ENCODE measurements at places on chromosomes 16 and 17.

GRCh38 chr17:28547096-28547622 is 5.3 kb downstream of the UNC119 start:
- no peak for DNase-seq

GRCh38 chr17:82267575-82268379 is 5.7 kb downstream of the CSNK1D start:
- no peak for DNase-seq

DNA sequence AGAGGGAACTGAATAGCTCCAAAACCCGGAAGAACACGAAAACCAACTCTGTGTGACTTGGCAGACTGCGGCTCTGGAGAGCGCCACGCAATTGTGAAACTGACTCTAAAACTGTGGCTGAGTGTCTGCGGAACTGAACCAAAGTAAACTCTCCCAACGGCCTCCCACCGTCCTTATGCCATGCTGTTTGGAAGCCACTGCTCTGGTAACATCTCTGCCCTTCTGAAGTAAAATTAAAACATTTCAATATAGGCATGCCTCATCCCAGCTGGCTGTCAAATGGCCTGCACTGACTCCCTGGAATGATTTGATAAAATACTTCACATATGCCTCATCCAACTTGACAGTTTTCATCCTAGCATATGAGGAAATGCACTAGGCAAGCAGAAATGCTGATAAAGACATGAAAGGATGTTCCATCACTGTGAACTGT is 70.2 kb downstream of the PARN start:
- DNase-seq: no peak

GRCh38 chr17:21301593-21302550 is 17.4 kb downstream of the MAP2K3 start:
- DNase-seq: no peak

GRCh38 chr17:74677558-74678466 is 34.9 kb downstream of the CD300LF start:
- DNase-seq: no peak

DNA sequence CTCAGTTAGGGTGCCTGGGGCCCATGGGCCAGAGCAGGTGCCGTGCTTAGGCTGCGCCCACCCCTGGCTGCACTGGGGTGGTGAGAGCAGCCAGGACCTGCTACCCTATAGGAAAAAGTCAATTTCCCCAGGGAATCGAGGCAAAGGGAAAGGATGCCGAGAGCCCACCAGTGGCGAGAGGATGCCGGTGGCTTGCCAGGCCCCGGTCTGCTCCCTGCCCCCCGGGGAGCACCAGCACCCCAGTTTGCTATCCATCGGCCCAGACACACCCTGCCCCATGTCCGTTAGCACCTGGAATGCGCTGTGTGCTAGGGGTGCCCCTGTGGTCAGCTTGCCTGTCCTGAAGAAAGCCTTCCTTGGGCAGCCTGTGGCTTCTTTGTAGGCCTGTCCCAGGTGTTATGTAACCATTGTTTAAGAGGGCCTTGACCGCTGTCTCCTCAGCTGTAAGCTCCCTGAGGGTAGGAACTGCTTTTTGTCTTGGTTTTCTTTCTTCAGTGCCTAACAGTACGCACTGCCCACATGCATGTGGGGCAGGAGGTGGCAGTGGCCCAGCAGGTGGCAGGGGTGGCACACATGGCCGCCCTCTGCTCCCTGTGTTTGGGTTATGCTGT is 40.8 kb downstream of the NT5M start:
- DNase-seq: no peak

- no peak for DNase-seq
These were observed 26.7 kb upstream of the USP7 start for GRCh38 chr16:8990445-8990844.

- DNase-seq: no peak
These were observed 2.3 kb downstream of the UBB start for GRCh38 chr17:16383216-16383615.

DNA sequence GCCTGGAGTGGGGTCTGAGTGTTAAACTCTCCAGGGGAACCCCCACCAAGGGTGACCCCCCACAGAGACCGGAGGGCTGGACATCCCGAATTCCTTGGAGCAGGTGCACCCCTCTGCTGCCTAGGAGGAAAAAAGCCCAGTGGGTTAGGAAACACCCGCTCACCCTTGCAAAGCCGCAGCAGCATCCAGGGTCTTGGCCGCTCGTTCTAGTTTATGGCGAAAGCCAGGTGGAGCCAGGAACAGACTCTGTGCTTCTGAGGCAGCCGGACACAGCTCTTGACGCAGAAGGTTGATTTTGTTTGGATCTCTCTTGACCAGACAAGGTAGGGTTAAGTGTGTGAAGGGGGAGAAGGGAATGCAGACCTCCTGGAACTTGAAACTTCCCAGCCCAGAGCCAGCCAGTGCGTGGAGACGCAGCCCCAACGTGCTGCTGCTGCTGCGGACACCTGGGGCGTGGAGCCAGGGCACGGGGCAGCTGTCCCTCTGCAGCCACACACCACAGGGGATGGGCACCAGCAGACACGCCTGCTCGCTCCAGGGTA is 154.5 kb downstream of the LAT start:
- DNase-seq: no peak

- DNase-seq: no peak
These were observed 94.5 kb upstream of the ZNF469 start for GRCh38 chr16:88288303-88288702.

DNA sequence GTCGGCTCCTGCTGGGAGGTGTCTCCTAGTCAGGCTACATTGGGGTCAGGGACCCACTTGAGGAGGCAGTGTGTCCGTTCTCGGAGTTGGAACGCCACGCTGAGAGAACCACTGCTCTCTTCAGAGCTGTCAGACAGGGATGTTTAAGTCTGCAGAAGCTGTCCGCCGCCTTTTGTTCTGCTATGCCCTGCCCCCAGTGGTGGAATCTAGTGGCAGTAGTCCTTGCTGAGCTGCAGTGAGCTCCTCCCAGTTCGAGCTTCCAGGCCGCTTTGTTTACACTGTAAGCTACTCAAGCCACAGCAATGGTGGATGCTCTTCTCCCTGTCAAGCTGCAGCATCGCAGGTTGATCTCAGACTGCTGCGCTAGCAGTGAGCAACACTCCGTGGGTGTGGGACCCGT is 36.0 kb downstream of the ITFG1 start:
- DNase-seq: no peak

- DNase-seq: no peak
These were observed 80.4 kb upstream of the AKTIP start for GRCh38 chr16:53583401-53583800.

GRCh38 chr16:15483857-15484256 is 49.5 kb downstream of the BMERB1 start:
- DNase-seq: no peak

GRCh38 chr17:49969795-49970389 is 902 bp downstream of the DLX4 start:
- DNase-seq: no peak

- no peak for DNase-seq
These were observed 13.5 kb upstream of the ASGR2 start for GRCh38 chr17:7128160-7128559.

DNA sequence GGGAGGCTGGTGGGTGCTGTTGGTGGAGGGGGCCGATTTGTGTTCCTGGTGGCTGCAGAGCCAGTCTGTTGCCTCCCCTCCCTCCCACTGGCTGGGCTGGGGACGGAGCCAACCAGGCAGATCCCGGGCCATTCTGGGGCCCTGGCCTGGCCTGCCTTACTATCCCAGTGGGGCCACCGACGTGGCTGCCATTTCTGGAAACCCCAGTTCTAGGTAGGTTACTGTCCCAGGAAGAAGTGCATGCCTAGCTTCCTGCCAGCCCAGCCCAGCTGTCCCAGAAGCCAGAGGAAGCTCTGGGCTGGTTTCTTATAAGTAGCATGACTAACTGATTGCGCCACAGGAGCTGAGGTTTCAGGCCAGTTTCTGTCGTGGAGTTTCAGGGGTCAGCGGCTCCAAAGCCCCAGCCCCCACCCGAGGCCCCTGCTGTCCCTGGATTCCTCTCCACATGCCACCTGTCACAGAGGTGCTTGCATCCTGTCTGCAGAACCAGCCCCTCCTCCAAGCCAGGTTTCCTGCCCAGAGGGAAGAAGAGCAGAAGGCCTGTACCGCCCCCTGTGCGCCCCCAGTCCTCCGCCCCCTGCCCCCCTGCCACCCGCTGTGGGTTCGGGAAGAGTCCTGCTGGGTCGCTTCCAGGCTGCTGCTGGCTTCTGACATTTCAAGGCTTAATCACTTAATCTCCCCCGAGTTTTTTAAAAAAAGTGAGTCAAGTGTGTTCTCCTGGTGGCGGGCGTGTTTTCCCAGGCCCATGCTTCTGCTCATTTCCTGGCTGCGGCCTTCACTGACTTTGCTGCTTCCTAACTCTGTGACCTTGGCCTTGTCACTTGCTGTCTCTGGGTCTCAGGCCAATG is 13.2 kb downstream of the IL4R start:
- DNase-seq: no peak

GRCh38 chr16:85616607-85617321 is 3.6 kb downstream of the GSE1 start:
- DNase-seq: no peak

- no peak for DNase-seq
These were observed 129.3 kb upstream of the KCNJ16 start for GRCh38 chr17:69945698-69946185.

DNA sequence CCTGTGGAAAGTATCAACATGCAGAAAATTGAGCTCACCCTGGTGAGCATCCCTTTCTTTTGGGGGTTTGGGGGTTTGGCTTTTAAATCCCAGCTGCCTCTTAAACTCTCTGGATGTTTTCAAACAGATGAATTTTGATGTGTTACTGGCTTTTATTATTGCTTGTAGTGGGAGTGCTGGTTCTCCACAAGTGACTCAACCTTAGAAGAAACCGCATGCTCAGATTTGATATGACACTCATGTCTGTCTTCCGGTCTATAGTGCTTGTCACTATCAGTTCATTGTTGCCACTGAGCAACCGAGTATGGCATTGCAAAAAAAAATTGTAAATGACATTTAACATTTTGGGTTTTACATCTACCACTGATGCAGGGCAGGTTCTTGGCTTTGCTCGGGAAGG is 104.5 kb downstream of the HS3ST4 start:
- DNase-seq: no peak

DNA sequence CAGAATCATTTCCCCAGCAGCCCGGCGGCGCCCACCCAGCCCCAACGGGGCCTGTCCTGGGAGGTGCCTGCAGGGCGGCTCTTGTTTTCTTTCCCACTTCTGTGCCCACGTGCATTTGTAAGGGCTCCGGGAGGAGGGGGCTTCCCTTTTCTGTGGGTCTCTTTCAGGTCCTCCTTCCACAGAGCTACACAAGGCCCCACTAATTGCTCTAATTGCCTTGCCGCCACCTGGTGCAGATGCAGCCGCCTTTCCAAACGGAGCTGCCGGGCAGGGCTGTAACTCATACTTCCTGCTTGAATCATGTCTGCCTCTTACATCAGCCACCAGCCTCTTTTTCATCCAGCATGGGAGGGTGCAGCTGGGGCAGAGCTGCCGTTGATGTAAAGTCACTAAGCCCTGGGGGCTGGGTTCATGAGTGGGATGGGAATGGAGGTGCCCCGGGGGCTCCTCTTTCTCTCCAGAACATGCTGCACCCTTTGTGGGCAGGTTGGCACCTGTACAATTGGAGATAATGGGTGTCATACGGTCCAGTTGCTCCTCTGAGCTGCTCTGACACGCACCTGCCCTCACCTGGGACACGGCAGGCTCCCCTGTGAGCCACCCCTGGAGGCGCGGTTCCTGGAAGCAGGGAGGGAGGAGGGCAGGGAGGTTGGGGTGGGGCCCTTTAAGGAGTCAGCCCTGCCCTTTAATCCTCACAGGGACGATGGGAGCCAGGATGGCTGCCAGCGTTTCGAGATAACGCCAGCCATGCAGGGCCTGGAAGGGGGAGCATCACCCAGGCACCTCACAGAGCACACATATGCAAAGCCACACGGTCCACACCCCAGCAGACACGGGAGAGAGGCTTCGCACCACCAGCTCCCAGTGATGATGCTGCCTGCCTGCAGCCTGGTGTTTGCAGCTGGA is 41.1 kb upstream of the KLHDC4 start:
- DNase-seq: no peak

DNA sequence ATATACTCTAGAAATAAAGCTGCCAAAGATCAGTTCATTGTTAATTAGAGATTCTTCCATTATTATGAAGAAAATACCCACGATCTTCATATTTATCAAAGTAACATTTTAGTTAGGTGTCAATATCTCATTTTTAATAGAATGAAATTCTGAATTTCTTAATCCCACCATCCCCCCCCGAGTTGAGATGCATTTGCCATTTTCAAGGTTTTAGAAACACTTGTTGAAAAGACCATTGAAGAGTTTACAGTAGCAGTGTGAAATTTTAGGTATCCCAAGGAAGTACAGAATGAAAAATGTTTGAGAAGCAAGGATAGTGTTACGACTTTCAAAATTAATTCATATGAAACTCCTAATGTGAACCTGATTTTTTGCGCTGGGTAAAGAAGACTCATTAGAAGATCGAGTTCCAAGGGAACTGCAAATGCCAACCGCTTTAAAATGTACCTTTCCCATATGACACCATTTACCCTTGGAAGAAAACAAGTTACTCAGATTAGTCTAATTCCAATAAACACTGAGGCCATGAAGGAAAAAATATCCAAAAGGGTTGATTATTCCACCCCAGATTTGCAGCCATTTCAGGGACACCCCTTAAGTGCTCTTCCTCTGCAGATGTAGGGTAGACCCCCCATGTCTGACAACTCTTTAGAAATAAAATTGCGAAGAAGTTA is 731 bp downstream of the IKZF3 start:
- DNase-seq: no peak

- DNase-seq: no peak
These were observed 498 bp upstream of the PLEKHG4 start for GRCh38 chr16:67278773-67279295.

DNA sequence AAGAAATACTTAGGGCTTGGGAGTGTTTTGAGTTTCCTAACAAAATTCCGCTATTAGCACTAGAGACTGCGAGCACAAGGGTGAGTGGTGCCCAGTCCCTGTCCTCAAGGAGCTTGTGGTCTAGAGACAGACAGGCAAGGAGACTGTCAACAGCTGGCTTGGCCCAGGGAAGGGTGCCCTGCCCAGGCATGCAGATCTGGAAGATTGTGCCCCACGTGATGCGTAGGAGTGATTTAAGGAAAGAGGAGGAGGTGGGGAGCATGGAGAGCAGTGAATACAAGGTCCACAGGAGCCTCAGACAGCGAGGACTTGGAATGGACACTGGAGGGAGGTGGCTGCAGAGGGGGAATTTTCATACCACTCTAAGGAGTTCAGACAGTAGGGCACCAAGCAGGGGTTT is 25.0 kb downstream of the SCPEP1 start:
- DNase-seq: no peak

DNA sequence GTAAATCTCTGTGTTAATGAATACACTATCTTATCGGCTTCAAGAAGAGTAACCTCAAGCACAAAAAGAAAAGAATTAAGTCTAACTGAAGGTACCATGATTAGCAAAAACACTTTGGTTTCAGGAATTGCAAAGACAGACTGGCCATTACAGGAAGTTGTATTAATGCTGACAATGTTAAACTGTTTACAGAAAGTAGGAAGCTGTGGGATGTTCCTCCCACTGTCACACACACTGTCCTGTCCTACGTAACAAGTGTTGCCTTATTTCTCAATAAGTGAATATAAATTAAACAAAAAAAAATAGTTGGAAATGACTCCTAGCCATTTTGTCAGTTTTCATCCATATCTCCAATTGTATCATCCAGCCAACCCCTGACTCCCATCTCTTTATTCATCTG is 8.6 kb downstream of the GNA13 start:
- no peak for DNase-seq
